ENCODE measurements at places on chromosomes 16 and 17. TPM values are rescaled to one million over a fixed set of nuclear protein-coding genes. Genes with fewer than 3 reads are reported as not detected.

SLC52A1 gene
- not detected for polyA plus RNA-seq

IL17C gene
- 0.69 TPM for polyA plus RNA-seq

SECTM1 gene
- not detected for polyA plus RNA-seq

TNK1 gene
- polyA plus RNA-seq, result 5.8 TPM

RAC3 gene
- not detected for polyA plus RNA-seq

ABCA8 gene
- not detected for polyA plus RNA-seq

ARHGDIA gene
- 55.1 TPM for polyA plus RNA-seq

CMTM2 gene
- 0.18 TPM for polyA plus RNA-seq

OR2C1 gene
- polyA plus RNA-seq, result 0.39 TPM

MAZ gene
- 74.6 TPM for polyA plus RNA-seq

PIK3R6 gene
- polyA plus RNA-seq, result not detected

PLLP gene
- 4.9 TPM for polyA plus RNA-seq

RNU2-1 gene
- polyA plus RNA-seq, result not detected

ITGA2B gene
- polyA plus RNA-seq, result not detected

IRF8 gene
- 2.0 TPM for polyA plus RNA-seq

HS3ST3A1 gene
- polyA plus RNA-seq, result 2.7 TPM

PRR15L gene
- 0.16 TPM for polyA plus RNA-seq

GCGR gene
- polyA plus RNA-seq, result not detected

MYO15A gene
- polyA plus RNA-seq, result 0.46 TPM

CIBAR2 gene
- polyA plus RNA-seq, result not detected

UMOD gene
- polyA plus RNA-seq, result not detected

All from naive thymus-derived CD8-positive, alpha-beta T cell (primary cell).